Astrocyte (in vitro differentiated cells and primary cell): ENCODE measurements at places on chromosomes 6 and 20. TPM values are rescaled to one million over a fixed set of nuclear protein-coding genes. Genes with fewer than 3 reads are reported as not detected.

- DNase-seq: no peak
Observed at GRCh38 chr20:50344232-50345071, 153.8 kb downstream of the CEBPB start.

HMGN4 gene
- total RNA-seq: 46.2 and 49.4 TPM in 2 replicates

DNA sequence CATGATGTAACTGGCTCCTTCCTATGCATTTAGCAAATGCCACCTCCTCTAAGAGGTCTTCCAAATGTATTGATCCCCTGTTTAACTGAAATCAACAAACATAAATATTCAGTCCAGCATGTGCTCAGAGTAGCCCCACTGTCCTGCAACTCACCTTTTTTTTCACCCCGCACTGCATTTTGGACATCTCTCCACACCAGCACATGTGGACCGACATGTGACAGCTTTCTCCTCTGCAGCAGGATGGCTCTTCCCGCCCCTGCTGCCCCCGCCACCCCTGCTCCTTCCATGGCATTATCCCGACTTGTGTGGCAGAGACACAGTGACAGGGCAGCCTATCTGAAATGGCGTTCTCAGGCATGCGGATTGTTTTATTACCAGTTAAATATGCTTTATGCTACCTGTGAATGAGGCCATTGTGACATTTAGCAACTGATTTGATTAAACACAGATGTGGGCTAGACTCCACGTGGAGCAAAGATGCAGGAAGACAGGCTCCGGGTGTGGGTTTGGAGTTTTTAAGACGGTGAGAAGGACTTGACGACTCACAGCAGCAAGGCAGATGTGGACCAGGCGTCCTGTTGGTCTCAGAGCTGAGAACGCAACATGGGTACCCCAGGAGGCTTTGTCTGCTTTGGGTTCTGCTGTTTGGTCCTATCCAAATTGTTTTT, 161.2 kb downstream of the EYA2 start:
- DNase-seq: no peak

DNA sequence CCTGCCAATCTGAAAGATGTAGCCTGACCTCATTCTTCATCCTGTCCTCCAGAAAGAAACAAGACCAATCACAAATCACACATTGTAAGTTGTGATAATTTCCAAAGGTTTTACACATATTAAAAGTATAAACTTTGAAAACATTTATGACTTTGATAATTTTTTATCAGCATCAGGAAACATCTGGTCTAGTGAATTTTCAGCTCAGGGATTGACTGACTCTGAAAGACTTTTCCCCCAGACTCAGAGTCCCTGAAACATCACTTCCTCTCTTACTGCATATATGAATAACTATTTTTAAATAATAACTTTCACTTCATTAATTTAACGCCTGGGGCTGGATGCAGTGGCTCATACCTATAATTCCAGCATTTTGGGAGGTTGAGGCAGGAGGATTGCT, 48.5 kb upstream of the SSTR4 start:
- DNase-seq: no peak

DNA sequence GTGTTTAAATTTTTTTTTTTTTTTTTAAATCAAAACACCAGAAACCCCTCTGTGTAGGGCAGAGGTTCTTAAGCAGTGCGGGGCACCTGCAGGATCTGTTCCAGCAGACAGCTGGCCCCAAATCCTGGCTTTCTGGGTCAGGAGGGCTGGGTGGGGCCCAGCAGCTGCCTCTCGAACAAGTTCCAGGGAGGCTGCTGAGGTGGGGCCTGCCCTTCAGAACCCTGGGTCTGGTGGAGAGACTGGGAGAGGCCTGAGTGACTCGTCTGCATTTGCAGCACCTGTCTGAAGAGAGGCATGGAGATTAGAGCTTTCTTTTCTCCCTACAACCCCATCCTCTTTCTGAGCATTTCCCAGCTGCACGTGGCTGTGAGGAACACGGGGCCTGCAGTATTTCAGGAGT, 8.4 kb downstream of the PSMG4 start:
- DNase-seq: no peak

GMPR gene
- total RNA-seq: 1.6 and 2.0 TPM in 2 replicates
